ENCODE measurements at places on chromosomes 4 and X. TPM values are rescaled to one million over a fixed set of nuclear protein-coding genes. Genes with fewer than 3 reads are reported as not detected.

Gene CXCL8
- 14.0 TPM for total RNA-seq

Gene ANTXR2
- 46.0 TPM for total RNA-seq

Gene GUCY1A1
- 25.1 TPM for total RNA-seq

Gene RAB9B
- total RNA-seq, result 0.43 TPM

Gene PF4V1
- 3.4 TPM for total RNA-seq

Measured in spleen (tissue), 13 donors.